ENCODE measurements at places on chromosomes 7 and 10.

DNA sequence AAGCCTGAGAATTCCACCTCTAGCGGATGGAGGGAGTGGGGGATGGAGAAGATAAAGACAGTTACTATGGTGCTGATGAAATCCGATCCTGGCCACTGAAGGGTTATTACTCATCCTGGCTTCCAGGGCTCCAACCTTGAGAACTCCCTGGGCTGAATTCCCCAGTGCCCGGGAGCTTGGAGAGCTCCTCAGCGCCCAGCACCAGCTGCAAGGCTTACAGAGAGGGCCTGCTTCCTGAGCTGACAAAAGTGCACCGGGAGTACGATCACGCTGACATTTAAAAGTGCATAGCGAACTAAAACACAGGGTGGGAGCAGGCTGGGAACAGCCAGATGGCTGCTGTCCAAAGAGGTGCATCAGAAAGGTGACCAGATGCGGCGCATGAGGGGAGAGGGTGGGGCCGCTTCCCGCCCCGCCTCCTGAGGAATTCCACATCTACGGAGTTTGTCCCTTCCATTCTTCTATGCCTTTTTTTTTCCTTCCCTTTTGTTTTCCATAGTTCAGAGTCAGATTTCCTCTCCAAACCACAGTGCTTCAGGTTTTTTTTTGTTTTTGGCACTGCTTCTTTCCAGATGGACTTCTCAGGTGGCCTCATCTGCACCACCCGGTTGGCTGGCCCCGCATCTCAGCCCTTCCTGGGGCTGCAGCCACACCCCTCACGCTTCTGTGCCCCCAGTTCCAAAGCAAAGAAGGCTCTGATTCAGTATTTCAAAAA is 62.4 kb upstream of the MKRN1 start:
- DNase-seq = no peak

- DNase-seq = no peak
Observed at GRCh38 chr7:81777697-81778096, 7.8 kb upstream of the HGF start.

GRCh38 chr10:29649561-29650551 is 15.1 kb upstream of the SVIL start:
- no peak for DNase-seq

GRCh38 chr7:158827411-158828132 is 1.7 kb downstream of the ESYT2 start:
- no peak for DNase-seq

GRCh38 chr7:142770661-142771352 is at the start of gene PRSS2:
Gene PRSS2 (plus strand): TSS chr7:142770970. CDS start chr7:142770983, 13 bp downstream.
- no peak for DNase-seq

- DNase-seq = no peak
Observed at GRCh38 chr7:26292768-26293560, 1.3 kb downstream of the SNX10 start.

GRCh38 chr10:59558066-59558465 is 151.6 kb downstream of the SLC16A9 start:
- no peak for DNase-seq

DNA sequence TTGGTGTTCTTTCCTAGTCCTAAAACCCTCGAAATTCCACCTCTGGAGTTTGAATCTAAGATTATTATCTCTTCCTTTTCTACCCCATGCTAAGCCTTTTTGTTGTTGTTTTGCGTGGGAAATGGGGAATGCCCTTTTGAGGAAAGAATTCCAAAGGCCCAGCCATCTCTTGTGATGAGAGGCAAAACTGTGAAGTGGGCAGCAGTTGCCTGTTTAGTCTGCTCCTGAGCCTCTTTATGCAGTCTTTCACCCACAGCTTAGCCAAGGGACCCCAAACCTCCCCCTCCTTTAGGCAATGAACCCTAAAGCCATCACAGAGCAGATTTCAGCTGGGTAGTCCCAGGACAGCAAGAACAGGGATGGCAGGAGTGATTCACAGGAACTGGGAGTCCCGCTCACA is 95.5 kb downstream of the DNMBP start:
- no peak for DNase-seq

- no peak for DNase-seq
Observed at GRCh38 chr10:80279146-80279545, 10.3 kb downstream of the MAT1A start.

- no peak for DNase-seq
Observed at GRCh38 chr7:18740579-18740988, 245.0 kb downstream of the HDAC9 start.

DNA sequence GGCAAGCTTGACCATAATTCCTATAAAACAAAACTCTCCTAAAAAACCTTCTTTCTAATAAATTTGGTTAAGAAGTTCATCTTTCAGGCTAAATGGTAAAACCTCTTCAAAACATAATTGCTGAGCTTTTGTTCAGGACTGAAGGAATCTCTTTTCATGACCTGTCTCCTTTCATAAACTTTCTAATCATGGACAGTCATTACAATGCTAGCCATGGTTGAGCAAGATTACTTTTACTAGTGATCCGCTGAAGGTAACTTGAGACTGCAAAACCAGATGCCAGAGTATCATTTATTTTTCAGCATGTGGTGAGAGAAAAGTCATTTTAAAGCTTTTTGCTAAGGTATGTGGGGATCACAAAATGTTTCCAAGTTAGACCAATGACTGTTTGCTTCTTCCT is 186.4 kb upstream of the RHOBTB1 start:
- DNase-seq = no peak

GRCh38 chr7:22166928-22167327 is 190.0 kb downstream of the RAPGEF5 start:
- DNase-seq = no peak

DNA sequence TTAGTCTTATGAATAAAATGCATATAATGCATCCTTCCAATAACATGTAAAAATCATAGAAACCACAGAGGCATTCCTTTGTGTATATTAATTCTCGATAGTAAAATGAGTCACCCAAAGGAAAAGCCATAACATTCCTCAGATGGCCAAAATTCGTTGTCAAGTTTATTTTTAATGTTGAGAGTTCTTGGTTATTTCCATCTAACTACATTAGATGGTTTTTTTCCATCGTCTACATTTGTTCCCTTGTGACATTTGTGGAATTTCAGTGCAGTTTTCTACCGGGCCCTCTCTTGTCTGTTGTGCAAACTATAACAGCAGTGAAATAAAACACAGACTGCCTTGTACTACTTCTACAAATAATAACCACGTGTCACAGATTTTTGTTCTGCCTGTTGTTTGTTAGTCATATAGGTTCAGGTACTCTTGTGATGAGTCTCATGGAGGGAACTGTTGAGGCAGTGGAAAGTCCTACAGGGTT is 54.7 kb upstream of the CCAR1 start:
- no peak for DNase-seq

GRCh38 chr10:132919374-132920100 is 22.8 kb downstream of the CFAP46 start:
- no peak for DNase-seq

DNA sequence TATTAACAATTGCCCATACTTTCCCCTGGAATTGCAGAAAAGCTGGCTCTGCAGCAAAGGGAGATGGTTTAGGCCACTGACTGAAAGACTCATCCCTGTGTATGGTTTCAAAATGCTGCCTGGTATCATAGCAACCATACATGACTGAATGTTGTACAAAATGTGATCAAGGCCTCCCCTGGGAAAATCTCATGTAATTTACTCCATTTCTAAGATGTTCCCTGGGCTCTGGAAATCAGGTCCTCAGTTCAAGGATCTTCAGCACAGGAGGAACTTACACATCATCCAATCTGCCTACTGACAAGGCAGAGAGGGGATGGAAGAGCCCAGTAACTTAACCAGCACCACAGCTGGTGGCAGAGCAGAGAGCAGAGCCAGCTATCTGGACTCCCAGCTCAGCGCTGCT is 111.8 kb downstream of the JAZF1 start:
- DNase-seq = no peak

- DNase-seq = no peak
Observed at GRCh38 chr7:157892751-157893523, 556.1 kb downstream of the DNAJB6 start.

Data from left renal pelvis (tissue), 4 donors.